HT1080 (cell line): ENCODE measurements at places on chromosomes 13 and 19. TPM values are rescaled to one million over a fixed set of nuclear protein-coding genes. Genes with fewer than 3 reads are reported as not detected.

GJB6 gene
- not detected in 2 replicates for total RNA-seq

HIPK4 gene
- not detected in 2 replicates for total RNA-seq

- DNase-seq = no peak
Measured at GRCh38 chr19:24048261-24048660, 38.7 kb upstream of the ZNF254 start.

- DNase-seq = peak; percentile 44
Measured at GRCh38 chr13:43005460-43006236, 13.6 kb upstream of the EPSTI1 start.

FAM83E gene
- 1.2 TPM in 1 of 2 replicates, not detected in the other for total RNA-seq

GRCh38 chr19:57047743-57048142, 72.0 kb upstream of the USP29 start:
- DNase-seq = no peak

DNA sequence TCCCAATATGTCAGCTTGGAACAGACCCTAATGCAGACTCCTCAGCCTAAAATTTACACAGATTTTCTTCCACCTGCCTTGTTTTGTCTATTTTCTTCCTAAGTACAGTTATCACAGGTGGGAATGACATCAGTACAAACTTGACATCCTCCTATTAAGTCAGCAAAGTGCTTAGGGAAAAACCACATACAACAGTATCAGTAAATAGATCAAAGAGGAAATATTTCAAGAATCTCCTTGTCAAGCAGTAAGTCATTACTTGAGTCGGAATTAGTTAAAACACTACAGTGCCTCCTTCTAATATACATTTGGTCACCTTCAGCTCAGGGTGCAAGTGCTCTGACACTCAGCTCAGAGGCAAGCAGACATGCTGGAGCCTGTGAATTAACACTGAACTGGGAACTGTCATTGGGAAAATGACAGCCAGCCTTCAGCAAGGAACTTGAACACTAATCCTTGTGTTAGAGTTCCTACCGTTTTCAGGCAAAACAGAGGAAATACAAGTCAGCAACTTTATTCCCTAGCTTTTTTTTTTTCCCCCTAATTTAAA, 394.3 kb upstream of the HTR2A start:
- no peak for DNase-seq

UBE2L5 gene
- 0.08 TPM in 1 of 2 replicates, not detected in the other for total RNA-seq

DNA sequence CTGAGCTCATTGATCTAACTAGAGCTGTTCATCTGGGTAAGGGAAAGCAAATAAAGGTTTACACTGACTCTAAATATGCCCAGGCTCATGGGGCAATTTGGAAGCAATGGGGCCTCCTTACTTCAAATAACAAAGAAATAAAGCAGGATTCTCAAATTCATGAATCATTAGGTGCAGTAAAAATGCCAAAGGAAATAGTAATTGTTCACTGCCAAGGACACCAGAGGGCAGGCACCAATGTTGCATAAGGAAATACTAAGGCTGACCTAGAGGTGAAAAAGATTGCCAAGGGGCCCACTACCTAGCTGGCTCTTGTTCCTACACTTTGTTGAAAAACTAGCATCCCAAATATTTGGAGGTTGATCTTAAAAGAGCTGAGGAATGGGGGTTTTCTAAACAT, 1686.7 kb upstream of the MIR17HG start:
- no peak for DNase-seq

DNA sequence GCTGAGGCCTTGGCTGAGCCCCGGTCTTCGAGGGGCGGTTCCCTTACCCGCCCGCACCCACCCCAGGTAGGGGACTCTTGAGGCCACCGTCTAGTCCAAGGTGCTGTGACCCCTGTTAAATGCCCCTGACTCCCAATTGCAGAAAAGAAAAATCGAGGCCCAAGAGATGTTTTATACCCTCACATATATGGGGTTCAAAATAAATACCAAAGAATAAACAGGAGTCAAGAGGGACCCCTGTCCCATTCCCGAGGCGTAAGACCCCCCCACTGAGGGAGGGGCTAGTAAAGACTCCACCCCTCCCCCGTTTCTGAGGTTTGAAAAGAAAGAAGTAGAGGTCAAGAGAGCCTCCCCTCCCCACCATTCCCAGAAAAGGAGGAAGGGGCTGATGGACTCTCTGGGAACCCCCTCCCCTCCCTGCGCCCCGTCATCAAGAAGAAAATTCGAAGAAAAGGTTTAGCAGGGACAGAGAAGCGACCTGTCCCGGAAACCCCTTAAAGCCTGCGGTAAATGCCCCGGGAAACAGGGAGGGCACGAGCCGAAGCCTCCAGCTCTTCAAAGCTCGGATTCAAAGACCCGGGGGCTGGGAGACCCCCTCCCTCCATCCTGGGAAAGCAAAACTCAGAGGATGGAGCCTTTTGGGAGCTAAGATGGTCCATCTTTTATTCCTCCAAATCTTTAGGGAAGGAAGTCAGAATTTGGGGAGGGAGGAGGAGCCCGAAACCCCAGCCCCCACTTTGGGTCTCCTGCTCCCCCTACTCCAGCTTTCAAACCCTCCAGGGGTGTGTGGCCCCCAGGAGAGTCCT, 755 bp upstream of the RAB3A start:
- DNase-seq = peak; percentile 7

- DNase-seq = no peak
Measured at GRCh38 chr19:13579388-13580060, 73.2 kb upstream of the CACNA1A start.

TIMM50 gene
- total RNA-seq = 158 and 199 TPM in 2 replicates

- no peak for DNase-seq
Measured at GRCh38 chr13:113224486-113224885, 15.1 kb downstream of the CUL4A start.

CEACAM7 gene
- not detected in 2 replicates for total RNA-seq

DNA sequence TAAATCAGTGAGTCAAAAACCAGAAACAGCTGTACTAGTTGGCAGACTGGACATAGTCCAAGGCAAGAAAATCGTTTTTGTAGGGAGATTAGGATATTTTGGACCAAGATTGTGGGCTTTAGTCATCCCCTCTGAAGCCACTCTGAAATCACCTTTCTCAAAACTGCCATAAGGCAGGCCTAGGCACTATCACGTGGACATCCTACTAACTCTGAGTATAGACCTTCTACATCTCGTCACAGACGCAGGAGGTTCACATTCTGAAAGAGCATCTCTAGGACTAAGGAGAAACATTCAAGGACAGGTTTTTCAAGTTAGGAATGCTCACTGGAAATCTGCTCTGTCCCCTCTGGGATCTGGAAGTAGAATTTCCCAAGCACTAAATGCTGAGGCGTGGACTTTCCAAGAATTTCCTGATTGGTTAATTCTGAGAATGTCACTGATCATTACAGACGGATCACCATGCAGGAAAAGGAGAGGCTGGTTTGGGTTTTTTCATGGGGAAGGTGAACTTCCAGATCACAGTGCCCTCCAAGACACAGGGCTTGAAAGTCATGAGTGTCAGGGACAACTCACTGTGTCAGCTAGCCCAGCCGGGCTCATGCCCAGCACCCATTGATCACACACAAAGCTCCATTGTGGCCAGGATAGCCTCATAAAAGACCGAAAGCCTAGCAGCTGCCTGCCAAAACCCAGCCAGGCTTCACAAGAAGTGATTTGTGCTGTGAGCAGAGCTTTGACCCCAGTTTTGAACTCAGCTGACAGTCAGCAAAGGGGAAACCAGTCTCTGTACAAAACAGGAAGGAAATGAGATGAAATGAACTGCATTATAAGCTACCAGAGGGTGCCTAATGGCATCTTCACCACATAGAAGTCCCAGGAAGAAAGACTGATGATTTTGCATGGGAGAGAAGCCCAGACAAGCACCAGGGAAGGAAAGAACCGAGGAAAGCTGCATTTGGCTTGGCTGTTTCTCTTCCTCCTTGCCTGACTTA, 2.7 kb upstream of the RUBCNL start:
- DNase-seq = peak; percentile 52

LILRB2 gene
- not detected in 2 replicates for total RNA-seq

CBY2 gene
- total RNA-seq = not detected in 2 replicates

PABPC3 gene
- 0.20 and 0.27 TPM in 2 replicates for total RNA-seq

- DNase-seq = peak; percentile 48
Measured at GRCh38 chr13:97344265-97345175, 89.4 kb upstream of the RAP2A start.

DNA sequence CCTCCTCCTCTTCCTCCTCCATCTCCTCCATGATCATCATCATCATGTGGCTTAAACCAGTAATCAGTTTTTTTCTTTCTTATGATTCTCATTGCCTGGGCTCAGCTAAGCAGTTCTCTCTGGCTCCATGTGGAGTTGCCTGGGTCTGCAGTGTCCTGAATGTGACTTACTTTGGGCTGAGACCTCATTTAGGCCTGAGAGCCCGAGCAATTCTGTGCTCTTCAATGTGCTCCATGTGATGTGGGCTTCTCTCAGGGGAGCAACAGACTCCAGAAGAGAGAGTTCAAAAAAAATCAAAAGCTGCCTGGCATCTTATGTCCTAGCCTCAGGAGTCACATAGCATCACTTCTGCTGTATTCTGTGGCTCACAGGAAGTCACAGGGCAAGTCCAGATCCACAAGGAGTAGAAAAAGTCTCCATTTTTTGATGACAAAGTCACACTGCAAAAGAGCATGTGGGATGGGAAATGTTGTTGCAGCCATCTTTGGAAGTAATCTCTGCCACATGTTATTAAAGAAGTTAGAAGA, 128.7 kb downstream of the MAB21L1 start:
- no peak for DNase-seq

PTGER1 gene
- 0.37 and 0.43 TPM in 2 replicates for total RNA-seq

KLF12 gene
- total RNA-seq = 3.9 and 7.7 TPM in 2 replicates

- DNase-seq = no peak
Measured at GRCh38 chr19:861756-862580, 2.5 kb downstream of the CFD start.

AMH gene
- 7.2 and 10.6 TPM in 2 replicates for total RNA-seq

DNA sequence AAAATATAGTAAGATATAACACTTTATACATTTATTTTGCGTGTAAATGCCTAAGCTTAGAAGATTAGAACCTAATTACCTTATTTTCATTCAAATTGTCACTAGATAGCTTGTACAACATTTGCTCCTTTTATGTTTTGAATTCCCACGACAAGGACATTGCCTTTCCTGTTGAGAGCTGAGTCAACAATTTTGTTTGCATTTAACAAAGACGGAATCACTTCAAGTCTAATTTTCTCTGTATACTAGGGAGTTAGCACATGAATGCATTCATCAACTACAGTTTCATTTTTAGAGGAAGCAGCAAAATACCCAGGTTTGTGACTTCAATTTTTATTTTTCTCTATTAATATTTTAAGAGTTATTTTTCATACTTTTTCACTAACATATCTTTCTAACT, 48.7 kb upstream of the PCCA start:
- DNase-seq = no peak

GRCh38 chr19:10195199-10195519, 406 bp upstream of the DNMT1 start:
- DNase-seq = no peak

ARL11 gene
- not detected in 2 replicates for total RNA-seq

DNA sequence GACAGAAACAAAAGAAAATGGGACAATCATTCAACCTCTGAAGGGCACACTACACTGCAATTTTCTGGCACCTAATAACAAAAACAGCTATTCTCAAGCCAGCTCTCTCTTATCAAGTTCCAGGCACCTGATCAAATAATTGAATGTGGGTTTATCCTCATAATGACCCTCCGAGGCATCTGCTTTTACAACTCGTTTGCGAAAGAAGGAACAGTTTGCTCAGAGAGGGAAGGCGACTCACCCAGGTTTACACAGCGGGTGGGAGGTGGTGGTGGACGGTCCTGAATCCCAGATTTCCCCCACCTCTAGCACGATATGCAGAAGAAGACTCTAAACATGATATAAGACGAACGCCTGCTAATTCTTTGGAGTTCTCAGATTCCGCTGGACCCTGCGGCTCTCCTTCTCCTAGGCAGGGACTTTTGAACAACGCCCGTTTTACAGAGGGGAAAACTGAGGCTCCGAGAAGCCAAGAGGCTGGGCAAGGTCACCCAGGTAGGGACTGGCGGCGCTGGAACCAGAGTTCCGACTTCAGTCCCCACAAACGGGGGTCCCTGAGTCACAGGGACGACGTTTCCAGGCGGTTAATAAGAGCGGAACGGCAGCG, 641 bp downstream of the SGTA start:
- no peak for DNase-seq

DNA sequence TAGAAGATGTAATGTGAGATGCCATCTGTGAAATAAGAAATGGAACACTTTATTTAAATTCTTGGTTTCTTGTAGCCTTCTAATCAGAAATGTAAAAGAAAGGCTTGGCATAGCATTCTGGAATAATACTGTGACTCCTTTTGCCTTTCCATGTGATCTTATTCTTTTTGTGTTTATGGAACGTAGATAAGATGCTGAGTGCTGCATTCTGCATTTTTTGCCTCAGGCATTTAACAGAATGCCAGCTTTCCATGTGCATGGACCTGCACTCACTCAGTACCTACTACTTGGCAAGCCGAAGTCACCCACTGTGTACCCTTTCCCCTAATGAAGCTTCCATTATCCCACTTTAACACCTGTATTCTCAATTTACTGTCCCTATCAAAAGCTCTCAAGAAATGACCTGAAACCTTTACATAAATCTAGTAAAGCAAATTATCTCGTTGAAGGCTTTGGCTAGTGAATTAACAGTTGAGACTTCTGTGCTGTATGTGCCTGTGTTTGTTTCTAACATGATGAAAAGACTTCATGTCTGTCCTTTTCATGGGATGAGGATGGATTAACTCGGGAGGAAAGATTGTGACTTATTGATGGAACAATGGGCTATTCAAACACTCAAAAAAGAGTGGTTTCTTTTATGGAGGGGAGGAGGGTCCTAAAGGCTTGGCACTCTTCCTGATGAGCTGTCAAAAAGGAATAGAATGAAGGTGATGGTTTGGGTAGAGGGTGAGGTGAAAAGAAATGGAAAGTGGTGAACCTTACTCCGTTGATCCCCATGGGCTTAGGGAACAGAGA, 44.7 kb upstream of the FRY start:
- no peak for DNase-seq

CCDC169 gene
- total RNA-seq = 2.0 and 2.3 TPM in 2 replicates

ZNF296 gene
- not detected in 2 replicates for total RNA-seq

- DNase-seq = peak; percentile 60
Measured at GRCh38 chr19:10402441-10403038, 802 bp downstream of the CDC37 start.

DNA sequence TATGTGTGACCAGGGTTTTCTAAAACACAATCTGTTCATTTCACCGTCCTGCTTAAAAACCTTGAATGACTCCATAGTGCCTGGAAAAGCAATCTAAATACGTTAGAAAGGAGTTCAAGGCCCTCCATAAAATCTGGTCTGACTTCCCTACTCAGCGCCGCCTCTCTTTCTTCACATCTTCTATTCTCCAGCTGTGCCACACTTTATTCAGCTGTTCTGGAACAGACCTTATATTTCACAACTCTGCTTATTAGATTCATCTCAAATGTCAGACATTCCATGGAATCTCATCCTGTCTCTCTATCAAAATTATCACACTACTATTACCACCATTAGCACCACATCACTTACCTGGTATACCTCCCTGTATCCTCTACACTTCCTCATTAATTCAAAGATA, 19.8 kb upstream of the SPART start:
- no peak for DNase-seq
